ENCODE measurements at places on chromosomes 1 and 21.
A peak's percentile ranks its signal among the peaks of the same experiment; 100 is the strongest.

- no peak for DNase-seq
These were observed 8.8 kb upstream of the PEAR1 start for GRCh38 chr1:156884560-156885184.

GRCh38 chr1:219402925-219403324 is 210.0 kb downstream of the ZC3H11B start:
- DNase-seq, result no peak

- no peak for DNase-seq
These were observed 45.0 kb downstream of the EPHB2 start for GRCh38 chr1:22755641-22756040.

DNA sequence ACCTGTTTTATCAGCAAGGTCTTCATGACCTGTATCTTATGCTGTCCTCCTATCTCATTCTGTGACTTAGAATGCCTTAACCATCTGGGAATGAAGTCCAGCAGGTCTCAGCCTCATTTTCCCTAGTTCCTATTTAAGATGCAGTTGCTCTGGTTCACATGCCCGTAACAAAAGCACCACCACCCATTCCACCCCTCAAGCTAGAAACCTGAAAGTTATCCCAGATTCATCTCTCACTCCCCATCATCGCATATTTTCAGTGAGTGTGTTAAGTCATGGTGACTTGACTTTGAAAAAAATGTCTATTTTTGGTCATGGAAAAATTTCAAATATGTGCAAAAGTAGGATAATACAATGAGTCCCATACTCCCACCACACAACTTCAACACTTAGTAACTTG is 11.7 kb downstream of the HMGN2 start:
- DNase-seq, result no peak

DNA sequence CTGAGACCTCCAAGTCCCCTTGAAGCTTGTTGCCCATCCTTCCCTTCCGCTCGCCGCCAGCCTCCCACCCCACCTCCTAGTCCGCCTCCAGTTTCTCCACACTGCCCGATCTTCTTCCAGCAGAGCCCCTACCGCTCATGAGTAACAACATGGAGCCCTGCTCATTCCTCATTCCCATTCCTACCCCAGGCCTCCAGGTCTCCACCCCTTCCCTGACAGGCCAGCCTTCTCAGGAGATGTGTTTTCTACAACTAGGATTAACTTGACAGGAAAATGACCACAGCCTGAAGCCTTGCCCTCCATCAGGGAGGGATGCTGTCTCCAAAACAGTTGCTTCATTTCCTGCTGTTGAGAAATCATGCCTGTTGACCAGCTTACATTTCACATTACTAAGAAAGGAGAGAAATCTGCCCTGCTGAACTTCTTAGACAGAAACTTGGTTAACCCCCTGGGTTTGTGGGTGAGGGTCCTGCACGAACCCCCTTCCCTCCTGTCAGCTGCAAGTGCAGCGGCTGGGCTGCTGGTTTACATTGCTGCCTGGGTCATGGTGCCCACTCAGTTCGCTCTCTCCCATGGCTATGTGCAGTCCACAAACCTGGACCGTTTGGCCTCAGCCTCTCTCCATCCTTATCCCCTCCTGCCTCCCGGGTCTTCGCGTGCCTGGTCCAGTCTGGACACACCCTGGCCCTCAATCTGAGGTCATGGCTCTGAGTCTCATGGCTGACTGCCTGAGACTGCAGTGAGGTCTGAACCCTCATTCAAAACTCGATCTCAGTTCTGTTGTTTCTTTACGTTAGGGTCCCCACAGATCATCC is 16.1 kb upstream of the CHI3L1 start:
- DNase-seq, result no peak

- DNase-seq, result no peak
These were observed 33.8 kb downstream of the KANK4 start for GRCh38 chr1:62285440-62285839.

- no peak for DNase-seq
These were observed 35.6 kb downstream of the SOX13 start for GRCh38 chr1:204108312-204109141.

DNA sequence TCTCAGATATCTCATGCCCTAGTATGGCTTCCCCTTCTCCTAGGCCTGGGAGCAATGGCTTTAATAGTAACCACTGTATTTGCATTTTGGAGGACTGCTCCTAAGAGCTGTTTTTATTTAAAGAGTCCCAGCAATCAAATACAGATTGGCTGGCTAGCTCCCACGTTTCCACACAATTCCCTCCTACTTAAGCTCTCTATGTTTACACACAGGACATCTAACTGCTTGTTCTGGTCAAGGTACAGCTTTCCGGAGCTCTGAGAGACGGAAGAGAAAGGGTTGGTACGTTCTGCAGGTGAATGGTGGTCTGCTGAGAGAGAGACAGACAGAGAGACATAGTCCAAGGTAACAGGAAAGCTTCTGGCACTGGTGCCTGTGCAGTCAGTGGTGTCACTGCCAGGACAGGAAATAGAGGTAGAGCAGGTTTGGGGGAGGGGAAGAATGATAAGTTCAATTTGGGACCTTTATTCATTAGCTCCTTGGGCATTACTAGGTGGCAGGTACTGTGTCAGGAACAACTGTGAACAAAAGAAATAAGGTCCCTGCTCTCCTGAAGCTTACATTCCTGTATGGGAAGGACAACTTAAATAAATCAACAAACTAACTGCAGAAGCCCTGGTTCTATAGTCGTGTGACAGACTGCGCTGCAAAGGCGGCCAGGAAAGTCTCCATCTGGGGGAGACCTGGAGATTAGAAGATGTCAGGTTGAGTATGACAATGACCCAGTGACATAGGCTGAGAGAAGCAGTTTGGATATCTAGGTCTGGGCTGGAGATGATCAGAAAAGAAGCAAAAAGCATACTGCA is 1.2 kb upstream of the SLC25A33 start:
- no peak for DNase-seq

GRCh38 chr1:31445951-31446350 is 32.9 kb downstream of the SERINC2 start:
- no peak for DNase-seq

GRCh38 chr1:111448918-111449702 is at the start of the genes ATP5PB and WDR77:
TSS of gene ATP5PB (plus strand) at chr1:111449464. CDS start at chr1:111449542, 78 bp downstream.
TSS of gene WDR77 (minus strand) at chr1:111449256. CDS start at chr1:111449169, 87 bp downstream.
- DNase-seq, result peak; percentile 95

GRCh38 chr1:232939748-232940147 is 10.7 kb upstream of the NTPCR start:
- no peak for DNase-seq

DNA sequence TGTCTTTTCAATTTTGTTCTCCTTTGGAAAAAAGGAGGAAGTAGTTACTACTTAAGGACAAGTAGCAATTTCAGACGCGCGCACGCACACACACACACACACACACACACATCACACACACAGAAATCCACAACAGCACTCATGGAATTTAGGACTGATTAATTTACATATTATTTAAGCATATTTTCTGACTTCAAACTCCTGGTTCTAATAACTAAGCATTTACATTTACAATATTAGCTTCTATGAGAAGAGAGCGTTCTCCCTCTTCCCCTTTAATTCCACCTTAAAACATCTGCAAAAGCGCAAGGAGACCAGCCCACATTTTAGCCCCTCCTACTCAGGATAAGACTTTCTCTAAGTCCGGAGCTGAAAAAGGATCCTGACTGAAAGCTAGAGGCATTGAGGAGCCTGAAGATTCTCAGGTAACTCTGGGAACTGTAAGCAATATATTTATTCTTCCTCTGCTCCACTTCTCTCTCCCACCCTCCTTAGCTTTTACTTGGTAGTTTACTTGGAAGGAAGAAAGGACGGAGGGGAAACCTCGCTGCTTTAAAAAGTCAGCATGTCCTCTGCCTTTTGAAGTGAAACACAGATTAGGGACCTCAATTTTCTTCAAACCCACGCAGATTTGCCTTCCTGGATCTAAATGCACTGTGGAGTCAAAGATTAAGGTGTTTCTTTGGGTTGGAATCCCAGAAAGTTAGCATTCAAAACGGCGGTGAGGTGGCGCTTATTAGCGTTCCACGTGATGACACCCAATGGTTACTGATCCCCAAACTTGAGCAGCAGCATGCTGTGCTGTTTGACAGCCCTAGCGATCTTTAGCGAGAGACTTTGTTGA is at the start of gene PLA2G4A:
Gene PLA2G4A (plus strand): TSS at position 339 of the 844 bp plus-strand sequence. CDS start 25,406 bp downstream, outside the sequence.
- peak; percentile 40 for DNase-seq

GRCh38 chr1:216462066-216462775 is 39.0 kb upstream of the USH2A start:
- no peak for DNase-seq

DNA sequence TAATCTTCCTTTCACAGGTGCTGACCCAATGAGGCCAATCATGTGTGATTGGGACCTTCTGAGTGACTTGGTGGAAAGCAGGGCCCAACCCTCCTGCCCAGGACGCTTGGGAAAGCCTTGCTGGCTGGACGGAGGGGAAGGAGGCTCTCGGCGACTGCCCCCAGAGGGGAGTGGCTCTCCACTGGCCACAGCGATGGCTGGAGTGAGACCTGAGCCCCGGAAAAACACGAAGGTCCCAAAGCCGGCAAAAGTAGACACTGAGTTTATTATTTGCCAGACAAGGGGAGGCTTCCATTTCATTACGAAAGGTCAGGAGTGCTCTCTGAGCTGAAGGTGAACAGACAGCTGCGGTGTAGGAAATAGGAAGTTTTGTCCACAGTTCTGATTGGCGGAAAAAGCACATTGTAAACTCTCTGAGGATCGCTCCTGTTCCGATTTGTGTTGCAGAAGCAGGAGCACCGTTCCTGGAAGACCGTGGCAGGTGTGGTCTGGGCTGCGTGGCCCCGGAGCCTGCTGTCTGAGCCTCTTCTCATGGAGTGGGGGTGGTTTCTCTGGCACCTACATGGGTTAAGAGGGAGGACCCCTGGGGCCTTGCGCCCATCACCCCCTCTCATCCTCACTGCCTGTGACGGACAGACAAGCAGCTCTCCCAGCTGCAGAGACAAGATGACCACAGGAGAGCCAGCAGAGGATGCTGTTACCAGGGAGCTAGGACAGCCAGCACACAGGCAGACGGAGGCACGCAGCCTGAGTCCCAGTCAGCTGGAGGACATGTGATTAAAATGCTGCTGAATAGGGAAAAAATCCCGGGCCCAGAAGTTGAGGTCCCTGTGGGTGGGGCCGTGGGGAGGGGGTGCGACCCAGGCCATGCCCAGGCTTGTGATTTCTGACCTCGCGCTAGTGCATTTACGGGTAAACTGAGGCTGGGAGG is 41.5 kb downstream of the KRTAP10-1 start:
- DNase-seq, result no peak

- DNase-seq, result no peak
These were observed 86.6 kb downstream of the RRAGC start for GRCh38 chr1:38772953-38773352.

- DNase-seq, result no peak
These were observed 34.3 kb upstream of the CACYBP start for GRCh38 chr1:174965362-174966007.

GRCh38 chr1:161948435-161948834 is 75.2 kb downstream of the OLFML2B start:
- DNase-seq, result no peak

DNA sequence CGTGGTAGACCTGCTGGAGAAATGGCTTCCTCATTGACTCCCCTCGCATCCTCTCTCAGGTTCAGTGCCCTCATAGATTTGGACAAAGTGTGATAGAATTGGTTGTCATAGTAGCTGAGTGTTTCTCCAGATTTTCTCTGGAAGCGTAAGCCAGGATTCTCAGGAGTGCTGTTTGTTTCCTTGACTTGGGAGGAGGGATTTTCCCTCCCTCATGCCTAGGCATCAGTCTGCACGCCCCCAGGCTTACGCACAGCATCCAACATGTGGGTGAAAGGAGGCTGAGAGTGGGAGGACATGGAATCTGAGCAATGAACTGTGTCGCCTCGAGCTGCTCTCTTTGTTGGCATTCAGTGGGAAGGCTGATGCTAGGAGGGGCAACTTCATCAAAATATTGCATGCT is 503.5 kb downstream of the LTN1 start:
- no peak for DNase-seq

DNA sequence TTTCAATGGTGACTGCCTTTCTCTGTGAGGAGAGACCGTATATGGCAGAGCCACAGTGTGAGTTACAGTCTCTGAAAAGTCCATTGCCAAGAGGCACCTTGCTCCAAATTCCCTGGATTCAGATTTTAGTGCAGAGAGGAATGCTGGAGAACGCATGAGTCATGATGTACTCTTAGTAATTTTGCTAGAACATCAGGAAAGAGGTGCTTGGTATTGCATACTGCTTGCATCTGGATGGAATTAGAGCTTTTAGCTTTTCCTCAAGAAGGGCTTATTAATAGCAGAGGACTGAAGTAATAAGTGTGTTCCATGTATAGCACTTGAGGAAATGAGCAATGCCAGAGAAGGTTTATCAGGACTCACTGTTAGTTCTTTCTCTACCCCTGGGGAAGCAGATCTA is 40.5 kb upstream of the AKT3 start:
- no peak for DNase-seq

GRCh38 chr1:20233394-20233793 is 47.1 kb upstream of the PLA2G2C start:
- DNase-seq, result peak; percentile 48

GRCh38 chr1:29465755-29466154 is 229.4 kb downstream of the PTPRU start:
- DNase-seq, result no peak

GRCh38 chr1:234584420-234584805 is 25.6 kb downstream of the IRF2BP2 start:
- DNase-seq, result no peak

DNA sequence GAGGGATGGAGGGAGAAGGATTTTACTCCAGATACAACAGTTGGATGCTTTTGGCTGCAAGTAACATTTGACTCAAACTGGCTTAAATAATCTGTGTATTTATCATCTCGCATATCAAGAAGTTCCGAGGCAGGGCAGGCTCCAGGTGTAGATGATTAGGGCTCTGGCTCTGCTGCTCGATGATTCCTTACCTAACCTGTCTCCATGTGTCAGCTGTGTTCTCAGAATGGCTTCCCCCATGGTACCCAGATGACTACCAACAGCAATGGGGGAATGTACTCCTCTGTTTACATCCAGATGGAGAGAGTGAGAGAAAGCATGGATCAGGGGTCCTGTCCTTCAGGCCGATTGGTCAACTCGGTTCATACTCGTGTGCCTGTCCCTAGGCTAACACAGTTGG is 90.4 kb upstream of the AKT3 start:
- no peak for DNase-seq

DNA sequence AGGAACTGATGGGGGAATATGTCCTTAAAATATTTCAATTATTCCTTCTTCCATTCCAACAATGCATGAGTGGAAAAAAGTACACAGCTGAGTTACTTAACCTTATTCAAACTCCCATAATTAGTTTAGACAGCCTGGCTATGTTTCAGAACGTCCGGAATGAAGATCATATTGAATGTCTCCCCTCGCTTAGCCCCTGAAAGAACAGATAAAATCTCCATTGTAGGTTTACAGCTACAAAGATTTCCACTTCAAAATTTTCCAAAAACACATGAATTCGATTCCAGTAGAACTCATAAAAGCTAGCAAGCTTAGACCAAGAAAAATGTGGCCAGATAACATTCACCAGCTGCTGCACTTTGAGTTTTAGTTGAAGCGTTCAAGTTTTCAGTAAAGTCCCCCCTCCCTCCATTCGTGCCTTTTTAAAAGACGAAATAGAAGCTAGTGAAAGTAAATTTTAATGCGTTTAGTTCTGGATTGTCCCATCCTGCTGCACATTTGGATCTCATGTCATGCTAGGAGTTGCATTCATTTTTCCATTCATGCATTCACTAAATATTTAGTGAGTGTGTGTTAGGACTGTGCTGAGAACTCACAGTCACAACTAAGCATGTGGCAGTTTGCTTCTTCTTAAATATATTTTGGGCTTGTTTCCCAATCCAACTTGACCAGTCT is 29.4 kb upstream of the SSX2IP start:
- no peak for DNase-seq

Measured in GM13977 (cell line).